ENCODE measurements at places on chromosomes 12 and 14.

DNA sequence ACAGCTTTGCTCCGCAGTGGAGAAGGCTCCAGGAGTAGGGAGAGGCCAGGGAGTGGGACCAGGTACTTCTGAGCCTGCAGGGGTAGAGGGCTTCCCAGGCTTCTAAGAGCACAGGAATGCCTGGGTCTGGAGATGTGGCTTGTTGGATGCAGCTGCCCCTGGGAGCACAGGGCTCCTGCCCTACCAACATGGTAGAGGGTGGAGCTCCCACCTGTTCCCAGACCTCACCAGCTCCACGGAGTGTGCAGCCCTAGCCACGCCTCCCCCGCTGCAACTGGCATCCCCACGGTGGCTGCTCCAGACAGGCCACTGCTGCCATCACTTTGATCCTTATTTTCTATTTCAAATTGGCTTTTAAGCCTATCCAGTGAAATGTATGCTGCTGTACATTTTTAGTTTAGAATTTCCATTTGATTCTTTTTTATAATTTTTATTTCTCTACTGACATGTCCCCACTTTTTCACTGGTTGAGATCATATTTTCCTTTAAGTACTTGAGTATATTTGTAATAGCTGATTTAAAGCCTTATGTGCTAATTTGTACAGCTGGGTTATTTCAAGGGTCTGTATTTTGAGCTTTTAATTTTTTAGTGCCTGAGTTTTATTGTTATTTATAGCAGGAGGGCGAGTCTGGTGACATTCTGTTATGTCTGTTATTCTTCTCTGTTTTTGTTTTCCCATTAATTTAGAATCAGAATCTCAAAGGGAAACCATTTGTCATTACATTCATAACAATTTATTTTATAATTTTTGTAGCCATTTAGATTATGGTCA is 78.0 kb downstream of the DERA start:
- no peak for DNase-seq

- no peak for DNase-seq
Observed at GRCh38 chr12:74889563-74890236, 319.9 kb downstream of the KCNC2 start.

- no peak for DNase-seq
Observed at GRCh38 chr12:31353750-31354708, 28.1 kb upstream of the SINHCAF start.

DNA sequence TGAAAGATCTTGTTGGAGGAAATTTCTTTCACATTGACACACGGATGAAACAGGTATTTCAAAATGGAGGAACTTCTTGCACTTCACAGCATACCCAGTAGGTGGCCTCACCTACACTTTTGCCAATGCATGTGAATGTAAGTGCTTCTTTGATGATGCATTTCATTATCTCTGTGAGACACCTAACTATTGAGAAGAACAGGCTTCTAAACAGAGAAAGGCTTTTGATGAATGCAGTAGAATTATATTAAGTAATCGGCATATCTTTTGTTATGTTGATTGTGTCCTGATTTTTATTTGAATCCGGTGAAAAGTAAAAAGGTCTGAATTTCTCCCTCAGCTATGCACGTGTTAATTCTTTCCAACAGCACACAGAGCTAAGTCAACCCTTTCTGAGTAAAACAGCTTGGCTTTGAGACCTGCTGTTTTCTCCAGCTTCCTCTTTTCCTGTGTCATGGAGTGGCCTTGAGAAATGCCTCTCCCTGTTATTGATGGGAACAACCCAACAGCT is 399.0 kb downstream of the NAV3 start:
- no peak for DNase-seq

- no peak for DNase-seq
Observed at GRCh38 chr12:117045160-117046010, 53.8 kb downstream of the TESC start.

- DNase-seq, result no peak
Observed at GRCh38 chr12:22051114-22051698, 5.2 kb downstream of the CMAS start.
